ENCODE measurements at places on chromosomes 1 and 21.
A peak's percentile ranks its signal among the peaks of the same experiment; 100 is the strongest.

DNA sequence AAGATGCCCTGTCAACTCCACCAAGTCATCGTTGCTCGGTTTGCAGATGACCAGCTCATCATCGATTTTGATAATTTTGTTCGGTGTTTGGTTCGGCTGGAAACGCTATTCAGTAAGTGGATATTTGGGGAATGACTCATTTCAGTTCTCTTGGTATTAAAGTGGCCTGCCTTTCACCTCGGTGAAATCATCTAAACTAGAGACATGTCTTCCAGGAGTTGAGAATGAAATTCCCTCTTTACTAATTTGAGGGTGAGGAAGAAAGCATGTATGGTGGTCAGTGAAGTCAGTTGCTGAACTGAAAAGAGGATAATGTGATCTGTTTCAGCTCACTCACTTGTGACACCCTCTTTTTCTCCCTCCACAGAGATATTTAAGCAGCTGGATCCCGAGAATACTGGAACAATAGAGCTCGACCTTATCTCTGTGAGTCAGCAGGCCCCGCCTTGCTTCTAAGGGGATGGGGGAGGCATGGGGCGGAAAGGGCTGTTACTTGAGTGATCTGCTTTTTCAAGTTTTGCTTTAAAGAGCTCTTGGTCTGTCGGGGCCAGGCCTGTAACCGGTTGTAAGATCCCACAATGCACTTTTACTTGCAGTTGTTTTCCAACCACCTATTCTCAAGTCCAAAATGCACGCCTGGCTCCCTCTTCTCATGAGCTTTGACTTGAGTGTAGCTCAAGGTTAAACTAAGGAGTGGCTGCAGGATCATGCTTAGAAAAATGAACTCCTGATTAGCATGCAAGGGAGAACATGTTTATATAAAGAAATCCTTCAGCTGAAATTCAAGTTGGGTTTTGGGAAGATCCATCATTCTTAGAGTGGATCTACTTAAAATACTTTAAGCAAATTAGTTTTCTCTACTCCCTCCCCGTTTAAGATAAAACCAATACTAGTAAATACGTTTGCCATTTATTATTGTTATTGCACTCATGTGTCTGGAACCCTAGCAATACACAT is 59.8 kb downstream of the CAPN2 start:
- no peak for DNase-seq

DNA sequence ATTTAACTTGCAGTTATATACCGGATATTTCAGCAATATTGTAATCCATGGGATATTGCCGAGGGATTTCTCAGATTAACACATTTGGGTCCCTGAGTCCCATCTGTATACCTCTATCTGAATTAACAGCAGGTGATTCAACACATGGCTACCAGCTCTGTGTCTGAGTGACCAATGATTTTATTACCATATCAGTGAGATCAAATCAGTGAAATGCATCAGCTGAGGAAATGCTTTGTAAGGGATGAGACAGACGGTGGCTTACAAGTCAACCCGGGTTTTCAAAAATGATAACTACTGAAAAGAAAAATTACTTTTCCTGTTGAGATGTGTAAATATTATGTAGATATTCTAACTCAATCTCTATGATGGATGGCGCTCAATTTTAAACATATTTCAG is 504.1 kb upstream of the PKN2 start:
- DNase-seq, result no peak

- DNase-seq, result no peak
Observed at GRCh38 chr1:24294228-24294672, 24.9 kb upstream of the GRHL3 start.

- DNase-seq, result no peak
Observed at GRCh38 chr21:26131554-26131953, 39.0 kb downstream of the APP start.

DNA sequence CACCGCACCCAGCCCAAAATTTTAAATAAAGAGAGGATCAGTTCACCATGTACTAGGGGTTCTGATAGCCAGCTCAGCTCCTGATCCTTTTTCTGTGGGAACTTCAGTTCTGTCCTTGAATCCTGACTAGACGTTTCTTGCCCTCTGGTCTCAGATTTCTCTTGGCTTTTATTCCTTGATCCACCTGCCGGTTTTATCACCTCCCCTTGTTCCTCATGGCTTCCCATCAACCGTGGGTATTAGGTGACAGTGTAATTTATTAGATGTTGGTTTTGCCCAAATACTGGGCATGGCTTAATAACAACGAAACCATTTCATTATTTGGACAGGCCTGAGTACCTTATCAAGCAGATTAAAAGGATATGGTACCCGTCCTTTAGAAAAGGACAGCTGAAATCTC is 22.5 kb downstream of the SLC45A1 start:
- no peak for DNase-seq

DNA sequence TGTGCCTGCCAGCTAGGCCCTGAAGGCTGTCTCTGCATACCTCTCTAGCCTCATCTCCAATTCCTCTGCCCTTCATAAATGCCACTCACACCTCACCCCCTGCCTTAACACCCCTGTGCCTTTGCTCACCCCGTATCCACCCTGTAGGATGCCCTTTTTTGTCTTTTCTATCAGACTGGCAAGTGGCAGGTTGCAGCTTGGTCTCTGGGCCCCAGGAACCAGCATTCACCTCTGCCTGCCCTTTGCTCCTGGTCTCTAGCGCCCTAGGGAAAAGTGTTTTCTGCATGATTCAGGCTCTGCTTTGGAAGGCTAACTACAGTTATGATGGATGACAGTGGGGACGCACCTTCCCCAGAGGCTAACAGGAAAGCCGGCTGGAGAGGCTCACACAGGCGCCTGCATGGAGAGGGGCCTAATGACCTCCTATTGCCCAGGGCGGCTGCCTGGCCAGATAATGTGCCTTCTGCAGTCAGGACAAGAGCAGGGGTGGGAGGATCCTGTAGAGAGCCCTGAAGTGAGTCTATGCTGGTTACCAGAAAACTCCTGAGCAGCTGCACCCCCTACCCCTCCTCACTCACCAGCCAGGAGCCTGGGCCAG is 11.2 kb downstream of the KANK4 start:
- no peak for DNase-seq

GRCh38 chr1:219555806-219556205 is 57.1 kb downstream of the ZC3H11B start:
- no peak for DNase-seq

- DNase-seq, result no peak
Observed at GRCh38 chr1:1020000-1020404, at the start of gene AGRN. AGRN (plus strand) TSS chr1:1020120; CDS start chr1:1020173, 53 bp downstream.

GRCh38 chr1:47664356-47664755 is 226.5 kb downstream of the FOXD2 start:
- no peak for DNase-seq

DNA sequence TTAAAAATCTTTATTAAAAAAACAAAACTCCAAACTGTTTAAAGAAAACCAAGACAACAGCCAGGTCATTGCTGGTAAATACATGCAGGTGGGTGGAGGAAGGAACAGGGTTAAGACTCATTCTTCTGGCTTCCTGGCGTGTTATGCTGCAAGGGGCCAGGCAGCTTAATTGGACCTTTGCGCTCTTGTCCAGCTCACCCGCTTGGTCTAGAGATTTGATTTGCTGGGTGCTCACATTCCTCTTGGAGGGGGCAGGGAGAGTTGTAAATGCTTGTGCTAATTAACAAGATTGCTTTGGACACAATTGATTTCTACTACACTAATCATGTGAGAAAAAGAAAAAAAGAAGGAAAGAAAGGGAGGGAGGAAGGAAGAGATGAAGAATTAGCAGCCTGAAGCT is 10.5 kb downstream of the CEP104 start:
- no peak for DNase-seq

- DNase-seq, result no peak
Observed at GRCh38 chr1:39822146-39822545, 33.5 kb upstream of the BMP8B start.

DNA sequence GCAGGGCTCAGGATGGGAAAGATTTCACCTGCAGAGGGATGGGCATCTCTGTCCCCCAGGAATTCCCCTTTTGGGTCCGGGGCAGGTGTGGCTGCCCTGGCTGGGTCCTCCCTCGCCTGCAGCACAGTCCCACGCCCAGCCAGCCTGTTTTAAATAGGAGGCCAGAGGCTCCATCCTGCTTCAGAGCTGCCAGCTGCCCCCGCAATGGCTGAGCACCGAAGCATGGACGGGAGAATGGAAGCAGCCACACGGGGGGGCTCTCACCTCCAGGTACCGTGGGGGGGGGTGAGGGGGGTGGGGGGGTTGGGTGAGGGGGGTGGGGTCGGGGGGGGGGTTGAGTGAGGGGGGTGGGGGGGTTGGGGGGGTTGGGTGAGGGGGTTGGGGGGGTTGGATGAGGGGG is 3.6 kb downstream of the SCNN1D start:
- DNase-seq, result no peak

DNA sequence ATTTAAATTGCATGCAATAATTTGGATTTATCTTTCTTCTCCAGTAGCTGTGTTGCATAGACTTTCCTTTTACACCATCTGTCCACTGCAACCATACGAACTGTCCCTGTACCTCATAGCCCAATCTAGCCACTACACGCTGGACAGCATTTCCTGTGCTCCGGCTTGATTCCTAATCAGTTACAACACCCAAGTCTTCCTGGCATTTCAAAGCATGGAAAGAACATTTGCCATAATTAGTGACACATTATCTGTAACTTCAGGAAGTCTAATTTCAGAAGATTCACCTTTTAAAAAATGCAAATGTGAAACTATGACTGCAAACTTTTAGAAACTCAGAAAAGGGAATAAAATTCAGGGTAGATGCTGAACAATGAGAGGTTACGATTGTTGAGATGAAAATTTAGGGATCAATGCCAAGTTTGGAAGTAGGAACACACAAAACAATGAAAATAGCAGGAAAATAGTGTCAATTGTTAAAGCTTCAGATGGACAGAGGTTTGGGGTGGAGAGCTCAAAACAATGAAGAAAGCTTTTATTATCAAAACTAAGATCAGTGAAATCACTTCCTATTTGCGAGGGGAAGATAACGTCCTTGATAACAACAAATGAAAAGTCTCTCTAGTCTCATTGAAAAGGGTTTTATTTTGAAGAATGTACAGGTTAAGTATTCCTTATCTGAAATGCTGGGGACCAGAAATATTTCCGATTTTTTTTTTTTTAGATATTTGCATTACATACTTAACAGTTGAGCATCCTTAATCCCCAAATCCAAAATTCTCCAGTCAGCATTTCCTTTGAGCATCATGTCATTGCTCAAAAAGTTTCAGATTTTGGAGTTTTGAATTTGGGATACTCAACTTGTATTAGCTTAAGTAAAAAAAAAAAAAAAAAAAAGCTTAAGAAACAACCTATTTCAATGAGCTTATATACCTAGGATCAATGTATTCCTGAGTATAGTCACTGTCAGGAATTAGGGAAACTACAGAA is 107.3 kb downstream of the FNBP1L start:
- no peak for DNase-seq

- no peak for DNase-seq
Observed at GRCh38 chr21:29674343-29674742, 265.5 kb downstream of the GRIK1 start.

- no peak for DNase-seq
Observed at GRCh38 chr1:102595106-102595505, 513.2 kb downstream of the COL11A1 start.

DNA sequence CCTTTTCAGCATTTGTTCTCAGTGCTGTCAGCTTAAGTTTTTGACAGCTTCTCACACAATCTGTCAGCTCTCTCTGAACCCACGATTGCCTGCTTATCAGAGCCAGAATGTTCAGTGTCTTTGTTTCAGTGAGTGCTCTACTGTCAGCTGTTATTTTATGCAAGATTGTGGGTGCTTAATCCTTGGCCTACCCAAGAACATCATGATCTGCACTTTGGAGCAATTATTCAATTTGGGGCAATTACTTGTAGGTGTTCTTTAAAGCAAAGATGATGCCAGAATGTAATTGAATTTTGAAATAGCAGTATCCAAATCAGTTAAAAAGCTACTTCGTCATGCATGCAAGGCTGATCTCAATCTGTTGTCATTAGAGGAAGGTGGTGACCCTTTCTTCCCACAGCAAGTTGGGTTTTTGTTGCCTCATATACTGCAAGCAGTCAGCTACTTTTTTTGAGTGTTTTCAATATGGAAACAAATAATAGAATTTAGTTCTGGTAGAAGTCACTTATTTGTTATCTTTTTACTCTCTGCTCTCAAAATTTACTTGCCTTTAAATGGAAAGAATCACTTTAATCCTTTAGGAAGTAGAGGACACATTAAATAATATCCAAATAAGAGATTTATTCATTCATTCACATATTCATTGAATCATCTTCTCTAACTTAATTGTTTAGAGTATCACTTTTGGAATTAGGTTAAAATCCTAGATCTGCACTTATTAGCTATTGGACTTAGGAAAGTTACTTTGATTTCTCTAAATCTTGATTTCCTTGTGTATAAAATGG is 253.5 kb upstream of the CACYBP start:
- no peak for DNase-seq

- peak; percentile 25 for DNase-seq
Observed at GRCh38 chr1:109239409-109240068, 9.8 kb upstream of the CELSR2 start.

GRCh38 chr1:202049129-202049528 is 38.7 kb downstream of the ELF3 start:
- DNase-seq, result no peak

- no peak for DNase-seq
Observed at GRCh38 chr1:43879996-43880395, 53.6 kb upstream of the ARTN start.
